ENCODE measurements at places on chromosomes 7 and 10.

DNA sequence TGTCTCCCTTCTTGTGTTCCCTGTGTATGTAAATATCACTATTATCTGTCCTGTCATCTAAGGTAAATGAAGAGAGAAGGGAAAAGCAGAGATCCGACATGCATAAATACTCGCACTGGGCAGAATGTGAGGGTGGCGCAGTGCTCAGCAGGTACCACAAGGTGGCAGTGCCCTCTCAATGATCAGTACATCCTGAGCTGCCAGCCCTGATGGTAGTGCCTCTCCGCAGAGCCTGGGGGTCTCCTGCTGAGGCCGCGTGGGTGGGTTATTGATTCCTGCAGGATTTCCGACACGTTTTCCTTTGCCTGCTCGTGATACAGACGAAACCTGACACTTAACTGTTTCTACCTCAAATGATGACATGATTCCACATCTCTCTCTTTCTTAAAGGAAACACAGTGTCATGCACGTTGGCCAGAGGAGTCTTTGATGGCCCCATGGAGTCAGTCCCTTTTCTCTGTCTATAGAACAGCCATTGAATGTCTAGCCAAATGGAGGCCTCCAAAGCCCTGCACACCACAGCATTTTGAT, 19.8 kb downstream of the RGR start:
- DNase-seq: peak; percentile 60

DNA sequence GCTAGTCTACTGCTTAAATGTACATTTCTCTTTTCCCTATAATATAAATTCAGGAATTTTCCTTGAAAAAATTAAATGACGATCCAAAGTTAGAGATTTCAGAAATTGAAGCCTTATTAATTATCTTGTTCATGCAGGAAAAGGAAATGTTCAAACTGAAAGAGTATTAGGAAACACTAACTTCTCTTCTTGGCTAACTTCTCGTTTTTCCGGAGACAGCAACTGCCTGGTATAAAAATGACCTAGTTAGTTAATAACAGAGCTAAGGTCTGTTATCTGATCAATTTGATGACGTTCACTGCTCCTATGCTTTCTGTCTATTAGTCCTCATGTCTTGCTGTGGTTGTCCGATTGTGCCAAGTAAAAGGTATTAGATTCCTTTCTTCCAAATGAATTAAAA, 212.5 kb downstream of the DGKB start:
- no peak for DNase-seq

DNA sequence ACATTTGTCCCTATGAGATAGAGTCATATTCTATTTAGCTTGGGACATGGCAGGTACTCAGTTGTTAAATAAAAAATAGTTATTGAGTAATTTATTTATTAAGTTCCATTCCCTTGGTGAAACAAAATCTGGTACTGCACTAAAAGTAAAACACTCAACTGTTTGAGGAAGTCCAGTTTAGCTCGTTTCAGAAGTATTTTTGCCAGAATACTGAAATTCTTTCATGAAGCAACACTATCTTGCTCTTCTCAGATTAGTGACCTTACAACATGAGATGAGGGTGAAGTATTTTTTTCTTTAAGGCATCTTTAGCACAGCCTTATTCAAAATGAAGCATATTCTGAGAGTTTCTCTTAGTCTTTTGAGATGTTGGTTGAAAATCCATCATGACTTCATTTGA, 106.0 kb downstream of the ZNF365 start:
- DNase-seq: no peak

- DNase-seq: peak; percentile 45
Measured at GRCh38 chr7:138875794-138876193, 77.8 kb upstream of the ATP6V0A4 start.

DNA sequence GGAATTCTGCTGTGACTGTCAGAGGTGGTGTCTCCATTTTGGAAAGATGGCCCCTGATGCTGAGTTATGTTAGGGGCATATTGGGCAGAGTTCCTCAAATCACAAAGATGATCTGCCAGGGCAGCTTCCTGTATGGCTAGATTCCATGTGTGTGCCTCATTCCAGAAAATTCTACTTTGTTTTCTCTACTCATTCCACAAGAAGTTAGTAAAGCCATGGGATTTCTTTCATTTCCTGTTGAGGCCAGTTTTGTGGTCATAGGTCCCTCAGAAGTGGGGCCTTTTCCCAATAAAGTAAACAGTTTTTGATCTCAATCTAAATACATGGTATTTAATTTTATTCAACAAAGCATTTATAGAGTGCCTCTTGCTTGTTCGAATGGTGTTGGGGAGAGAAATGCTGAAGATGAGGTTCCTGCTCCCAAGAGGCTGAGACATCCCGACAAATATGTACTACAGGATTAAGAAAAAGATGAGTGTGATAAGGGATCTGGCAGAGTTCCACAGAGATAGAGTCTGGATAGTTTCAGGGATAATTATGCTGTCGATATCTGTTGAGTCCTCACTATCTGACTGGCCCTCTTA, 33.0 kb downstream of the MINDY4 start:
- DNase-seq: no peak

DNA sequence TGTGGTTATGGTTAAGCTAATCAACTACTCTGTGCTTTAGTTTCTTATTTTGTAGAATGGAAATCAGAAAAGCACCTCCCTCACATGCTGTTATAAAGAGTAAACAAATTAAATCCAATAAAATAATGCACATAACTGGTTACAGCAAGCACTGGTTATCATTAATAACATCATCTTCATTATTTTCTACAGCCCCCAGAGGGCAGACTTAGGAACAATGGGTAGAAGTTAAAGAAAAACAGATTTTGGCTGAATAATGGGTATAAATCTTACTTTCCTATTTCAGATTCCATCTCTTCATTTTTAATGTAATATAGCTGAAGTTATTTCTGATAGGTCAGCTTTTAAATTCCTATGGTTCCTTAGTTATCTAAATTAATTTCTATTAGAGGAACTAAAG, 126.5 kb downstream of the DOCK4 start:
- no peak for DNase-seq

DNA sequence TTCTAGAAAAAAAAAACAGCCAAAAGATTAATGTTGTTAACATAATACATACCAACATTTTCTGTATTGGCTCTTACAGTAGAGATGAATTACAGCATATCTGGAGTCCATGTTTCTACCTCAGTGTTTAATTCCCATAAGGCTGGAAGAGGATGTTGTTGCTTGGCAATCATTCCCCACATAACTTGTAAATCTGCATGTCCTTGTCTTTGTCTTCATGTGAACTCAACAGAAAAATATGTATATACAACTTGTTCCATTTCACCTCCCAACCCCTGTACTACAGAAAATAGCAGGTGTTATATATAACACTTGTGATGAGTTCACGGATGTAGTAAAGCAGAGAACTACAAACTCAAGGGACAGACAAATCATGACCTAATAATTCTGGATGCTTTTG, 160.9 kb upstream of the SEMA3C start:
- no peak for DNase-seq

DNA sequence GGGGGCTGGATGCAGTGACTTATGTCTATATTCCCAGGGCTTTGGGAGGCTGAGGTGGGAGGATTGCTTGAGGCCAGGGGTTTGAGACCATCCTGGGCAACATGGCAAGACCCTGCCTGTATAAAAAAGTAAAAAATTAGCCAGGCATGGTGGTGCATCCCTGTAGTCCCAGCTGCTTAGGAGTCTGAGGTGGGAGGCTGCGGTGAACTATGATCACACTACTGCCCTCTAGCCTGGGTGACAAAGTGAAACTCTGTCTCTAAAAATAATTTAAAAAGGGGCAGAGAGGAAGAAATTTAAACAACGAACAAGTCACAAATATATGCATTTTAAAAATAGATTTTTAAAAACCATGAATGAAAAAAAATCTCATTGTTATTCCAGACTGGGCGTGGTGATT, 46.2 kb upstream of the FEZF1 start:
- DNase-seq: no peak

DNA sequence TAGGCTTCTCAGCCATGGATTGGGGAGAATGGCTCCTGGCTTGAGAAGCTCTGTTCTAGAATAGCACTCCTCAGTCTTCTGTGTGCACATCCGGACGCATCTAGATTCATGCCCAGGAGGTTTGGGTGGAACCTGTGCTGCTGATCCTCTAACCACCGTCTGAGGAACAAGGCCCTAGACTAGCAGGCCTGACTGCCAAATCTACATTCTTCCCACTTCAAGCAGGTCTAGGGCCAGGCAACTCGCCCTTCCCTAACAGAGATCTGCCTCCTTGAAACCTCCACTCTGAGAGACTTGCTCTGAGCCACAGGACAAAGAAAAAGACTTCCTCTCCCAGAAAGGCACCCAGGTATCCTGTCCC, 61.6 kb downstream of the KCNMA1 start:
- no peak for DNase-seq

GRCh38 chr7:153891990-153892389, 160.2 kb upstream of the DPP6 start:
- no peak for DNase-seq

DNA sequence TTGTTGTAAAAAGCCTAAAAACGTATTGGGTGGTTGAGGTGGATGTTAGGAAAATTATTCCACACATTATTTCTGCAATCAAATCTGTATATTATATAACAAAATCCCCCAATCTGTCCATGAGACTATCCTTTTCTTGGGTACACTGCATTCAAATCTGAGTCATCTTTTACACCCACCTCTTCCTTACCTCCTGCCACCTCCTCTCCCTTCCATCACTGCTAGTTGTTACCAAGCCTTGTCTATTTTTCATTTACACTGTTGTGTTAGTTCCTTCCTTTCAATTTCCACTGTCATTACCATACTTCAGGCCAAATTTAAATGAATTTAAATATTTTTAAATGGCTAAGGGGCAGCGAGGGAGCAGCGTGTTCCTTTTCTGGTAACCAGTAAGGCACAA, 83.3 kb downstream of the ITGA8 start:
- no peak for DNase-seq

GRCh38 chr10:124697443-124697836, 46.7 kb downstream of the FAM53B start:
- no peak for DNase-seq

- DNase-seq: no peak
Measured at GRCh38 chr7:134946260-134946659, 40.0 kb upstream of the AGBL3 start.

DNA sequence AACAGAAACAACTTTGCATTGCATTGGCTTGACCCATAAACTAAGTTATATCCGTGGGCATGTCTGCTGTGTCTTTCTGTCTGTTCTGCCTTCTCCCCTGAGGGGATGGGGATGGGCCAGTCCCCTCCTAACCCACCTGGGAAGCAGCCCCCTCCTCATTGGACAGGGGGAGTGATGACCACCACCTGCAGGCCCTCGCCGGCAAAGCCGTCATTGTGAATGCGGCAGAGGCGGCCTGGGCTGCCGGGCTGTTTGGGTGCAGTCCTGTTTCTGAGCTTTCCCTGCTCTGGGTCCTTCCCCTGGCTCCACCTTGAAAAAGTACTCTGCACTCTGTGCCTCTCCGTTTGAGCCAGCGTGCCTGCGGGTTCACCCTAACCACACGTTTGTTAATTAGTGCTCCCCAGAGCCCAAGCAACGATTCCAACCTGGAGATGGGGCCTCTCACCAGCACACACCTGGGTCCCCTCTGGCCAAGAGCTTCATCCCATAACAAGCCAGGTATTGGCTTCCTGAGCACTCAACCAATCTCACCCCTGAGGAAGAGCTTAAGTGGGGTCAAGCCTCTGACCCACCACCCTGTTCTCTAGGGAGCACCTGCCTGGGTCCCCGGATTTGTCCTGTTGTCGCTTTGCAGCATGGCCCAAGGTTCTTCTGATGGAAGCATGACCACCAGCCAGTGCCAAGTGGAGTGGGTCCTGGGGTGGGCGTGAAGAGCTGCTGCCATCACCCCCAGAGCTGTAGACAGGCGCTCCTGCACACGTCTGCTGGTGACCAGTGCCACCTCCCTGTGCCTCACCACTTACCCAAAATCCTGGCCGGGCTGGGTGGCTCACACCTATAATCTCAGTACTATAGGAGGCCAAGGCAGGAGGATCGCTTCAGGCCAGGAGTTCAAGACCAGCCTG, 39.4 kb upstream of the ZMIZ2 start:
- DNase-seq: no peak

- DNase-seq: no peak
Measured at GRCh38 chr7:295155-296154, 5.5 kb downstream of the FOXL3 start.

GRCh38 chr7:43954524-43955228, 28.4 kb downstream of the UBE2D4 start:
- DNase-seq: no peak

- DNase-seq: no peak
Measured at GRCh38 chr10:21273400-21273968, 252.0 kb downstream of the SKIDA1 start.

- DNase-seq: no peak
Measured at GRCh38 chr10:810351-810846, 120.9 kb upstream of the DIP2C start.

DNA sequence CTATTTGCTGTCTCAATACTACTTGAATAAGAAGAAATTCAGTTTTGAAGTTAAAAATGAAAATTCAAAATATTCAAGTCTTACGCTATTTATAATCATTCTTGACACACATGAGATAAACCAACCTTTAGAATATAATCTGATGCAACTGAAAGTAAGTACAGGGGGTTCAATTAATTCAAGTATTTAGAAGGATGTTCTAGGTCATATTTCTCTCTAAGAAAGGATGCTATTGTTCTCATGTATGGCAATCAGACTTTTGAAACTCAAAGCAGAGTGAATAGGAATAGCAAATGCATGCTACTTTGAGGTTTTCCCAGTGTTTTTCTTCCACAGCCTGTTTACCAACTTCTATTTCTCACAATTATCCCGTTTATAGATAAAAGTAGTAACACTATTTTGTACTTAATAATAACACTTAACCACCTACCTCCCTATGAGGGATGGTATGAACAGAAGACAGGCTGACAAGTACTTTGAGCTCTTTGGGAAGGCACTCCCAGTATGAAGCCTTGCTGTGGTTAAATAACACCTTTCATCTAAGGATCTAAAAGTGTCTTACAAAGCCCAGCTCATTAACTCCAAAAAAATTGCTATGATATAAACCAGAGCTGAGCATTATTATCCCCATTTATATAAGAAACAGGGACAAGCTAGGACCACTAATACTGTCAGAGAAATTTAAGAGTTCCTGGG, 18.0 kb upstream of the SPOCK2 start:
- DNase-seq: no peak

DNA sequence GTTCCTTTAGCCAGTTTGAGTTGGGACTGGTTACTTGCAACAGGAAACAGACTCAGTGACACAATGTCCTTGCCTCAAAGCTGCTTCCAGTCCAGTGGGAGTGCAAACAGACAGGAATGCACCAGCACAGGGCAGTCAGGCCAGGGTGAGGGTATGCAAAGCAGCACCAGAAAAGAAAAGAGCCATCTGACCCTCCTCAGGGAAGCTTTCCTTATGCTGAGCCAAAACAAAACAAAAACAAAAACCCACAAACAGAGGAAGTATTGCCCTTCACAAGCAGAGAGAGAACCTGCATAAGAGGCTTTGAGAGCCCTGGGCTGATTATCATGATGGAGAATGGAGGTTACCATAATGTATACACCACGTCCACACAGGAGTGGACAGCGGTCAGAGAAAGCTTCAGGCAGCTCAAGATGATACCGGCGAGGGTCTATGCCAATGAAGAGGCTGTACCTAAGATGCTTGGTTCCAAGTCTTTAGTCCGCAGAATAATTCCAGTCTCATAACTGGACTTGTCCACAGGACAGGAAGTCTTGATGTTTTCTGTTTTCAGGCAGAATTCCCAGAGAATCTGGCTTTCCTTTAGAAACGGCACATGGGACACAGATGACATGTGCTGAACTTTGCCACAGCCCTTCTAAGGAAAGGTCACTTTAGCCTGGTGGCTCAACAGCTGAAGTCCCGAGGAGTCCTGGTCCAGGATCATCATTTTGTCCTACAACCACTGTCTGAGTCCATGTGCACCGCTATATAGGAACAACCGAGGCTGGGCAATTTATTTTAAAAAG, 263.3 kb downstream of the TNS3 start:
- DNase-seq: no peak

- no peak for DNase-seq
Measured at GRCh38 chr10:86361156-86362128, 5.2 kb downstream of the GRID1 start.

Data from stimulated activated CD4-positive, alpha-beta T cell treated with anti-CD3 and anti-CD28 coated beads, Interleukin-1b, Interleukin-23, amount 100 ng/mL, for 4 hours (primary cell).